ENCODE measurements at places on chromosomes 4 and X.
A peak's percentile ranks its signal among the peaks of the same experiment; 100 is the strongest.

GRCh38 chr4:75741027-75741426 is 16.6 kb downstream of the USO1 start:
- no peak for DNase-seq

- DNase-seq = no peak
Observed at GRCh38 chr4:162461952-162462351, 298.2 kb upstream of the FSTL5 start.

- no peak for DNase-seq
Observed at GRCh38 chr4:40750461-40751258, 905 bp downstream of the NSUN7 start.

DNA sequence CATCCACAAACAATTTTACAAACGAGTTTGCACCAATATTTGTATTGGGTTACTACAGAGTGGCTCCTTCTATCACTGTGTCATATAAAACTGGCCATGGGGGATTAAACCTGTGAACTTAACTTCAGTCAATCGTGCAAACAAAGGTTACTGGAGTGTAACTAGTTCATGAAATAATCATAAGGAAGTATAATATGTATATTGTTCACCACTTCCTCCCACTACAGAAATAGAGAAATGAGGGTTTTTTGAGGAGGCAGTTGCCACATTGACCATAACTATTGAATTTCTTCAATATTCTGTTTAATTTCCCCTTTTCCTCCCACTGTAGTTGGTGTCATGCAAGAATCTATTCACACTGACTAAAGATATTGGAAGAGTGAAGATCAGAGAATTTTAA is at the start of gene GPR82:
GPR82 (plus strand) TSS at position 356 of the 400 bp plus-strand sequence. CDS start 2,846 bp downstream, outside the sequence.
- no peak for DNase-seq

DNA sequence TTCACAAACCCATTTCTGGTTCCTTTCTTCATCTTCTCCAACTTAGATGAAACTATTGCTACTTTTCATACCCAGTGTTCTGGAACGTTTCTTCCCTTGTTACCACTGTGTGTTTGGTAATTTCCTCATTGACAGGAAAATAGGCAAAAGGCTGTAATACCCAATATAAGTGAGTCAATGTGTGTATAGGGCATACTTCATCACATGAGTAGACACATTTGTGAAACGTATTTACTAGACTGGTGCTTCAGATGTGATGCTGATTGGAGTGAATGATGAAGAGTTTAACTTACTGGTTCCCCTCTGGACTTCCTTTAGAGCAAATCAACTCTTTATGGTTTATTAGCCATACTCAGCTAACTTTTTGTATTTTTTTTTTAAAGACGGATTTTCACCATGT is 195.1 kb upstream of the ATP6AP2 start:
- DNase-seq = no peak

- DNase-seq = peak; percentile 57
Observed at GRCh38 chr4:7431696-7432530, 2.8 kb downstream of the PSAPL1 start.

- DNase-seq = no peak
Observed at GRCh38 chrX:72003811-72004750, 93.4 kb downstream of the NHSL2 start.
